Neural crest cell (in vitro differentiated cells): ENCODE measurements at places on chromosomes 6 and 20.
A peak's percentile ranks its signal among the peaks of the same experiment; 100 is the strongest.

DNA sequence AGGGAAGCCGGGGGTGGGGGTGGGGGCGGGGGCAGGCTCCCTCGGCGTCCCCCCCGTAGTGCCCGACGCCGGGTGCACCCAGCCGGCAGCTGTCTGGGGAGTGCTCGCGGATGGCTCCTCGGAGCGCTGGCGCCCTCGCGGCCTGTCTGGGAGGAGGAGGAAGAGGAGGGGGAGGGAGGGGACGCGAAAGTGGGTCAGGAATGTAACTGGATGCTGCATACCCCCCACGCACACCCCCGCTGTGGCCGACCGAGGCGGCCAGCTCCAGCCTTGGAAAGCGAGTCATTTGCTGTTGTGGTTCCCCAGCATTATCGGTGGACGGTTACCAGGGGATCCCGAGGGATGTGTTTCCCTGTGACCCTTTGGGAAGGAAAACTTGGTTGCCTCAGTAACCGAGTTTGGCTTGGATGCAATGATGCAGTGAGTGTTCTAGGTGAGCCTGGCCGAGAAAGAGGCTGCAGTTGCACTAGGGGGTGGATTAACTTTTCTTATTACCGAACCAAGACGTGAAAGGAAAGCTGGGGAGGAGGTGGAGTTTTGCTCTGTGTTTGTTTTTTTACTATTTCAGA is 55.2 kb upstream of the RREB1 start:
- peak; percentile 3 for DNase-seq

DNA sequence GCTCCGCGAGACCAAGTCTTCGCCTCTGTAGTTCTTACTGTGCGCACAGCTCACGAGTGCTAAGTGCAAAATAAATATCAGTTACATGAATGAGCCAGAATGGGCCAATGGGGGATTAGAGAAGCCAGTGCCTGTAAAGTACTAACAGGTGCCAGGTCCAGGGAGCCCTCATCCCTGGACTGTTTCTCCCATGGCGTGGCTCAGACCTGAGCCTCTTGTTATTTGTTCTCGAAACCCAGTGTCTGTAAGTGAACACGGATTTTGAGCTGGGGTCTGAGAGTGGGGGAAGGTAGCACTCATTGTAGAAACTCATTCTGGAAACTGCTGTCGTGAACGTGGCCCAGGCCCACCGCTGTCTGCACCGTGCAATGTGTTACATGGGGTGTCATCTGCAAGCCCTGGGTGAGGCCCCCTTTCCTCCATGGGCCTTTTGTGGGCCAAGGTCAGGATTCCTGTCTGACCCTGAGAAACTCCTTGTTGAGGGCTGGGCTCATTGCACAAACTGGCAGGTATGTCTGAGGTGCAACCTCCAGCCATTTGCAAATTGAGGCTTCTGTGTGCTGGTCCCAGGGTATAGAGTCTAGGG is 154.7 kb downstream of the SYCP2 start:
- no peak for DNase-seq

DNA sequence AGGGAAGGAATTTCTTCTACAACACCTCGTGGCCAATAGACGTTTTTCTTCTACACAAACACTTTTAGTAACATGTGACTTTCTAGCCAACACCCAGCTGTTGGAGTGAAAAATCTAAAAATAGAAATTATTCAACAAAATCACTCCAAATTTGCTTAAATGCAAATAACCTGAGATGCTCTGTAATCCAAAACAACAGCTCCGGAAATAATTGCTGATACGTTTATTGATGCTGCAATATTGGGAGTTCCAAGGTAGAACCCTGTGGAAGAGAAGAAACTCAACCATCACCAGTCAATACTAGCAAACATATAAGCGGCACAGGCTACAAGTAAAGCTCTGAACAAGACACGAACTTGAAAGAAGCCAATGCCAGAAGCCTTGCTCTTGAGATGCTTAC is 230.6 kb downstream of the ALDH8A1 start:
- DNase-seq = no peak

DNA sequence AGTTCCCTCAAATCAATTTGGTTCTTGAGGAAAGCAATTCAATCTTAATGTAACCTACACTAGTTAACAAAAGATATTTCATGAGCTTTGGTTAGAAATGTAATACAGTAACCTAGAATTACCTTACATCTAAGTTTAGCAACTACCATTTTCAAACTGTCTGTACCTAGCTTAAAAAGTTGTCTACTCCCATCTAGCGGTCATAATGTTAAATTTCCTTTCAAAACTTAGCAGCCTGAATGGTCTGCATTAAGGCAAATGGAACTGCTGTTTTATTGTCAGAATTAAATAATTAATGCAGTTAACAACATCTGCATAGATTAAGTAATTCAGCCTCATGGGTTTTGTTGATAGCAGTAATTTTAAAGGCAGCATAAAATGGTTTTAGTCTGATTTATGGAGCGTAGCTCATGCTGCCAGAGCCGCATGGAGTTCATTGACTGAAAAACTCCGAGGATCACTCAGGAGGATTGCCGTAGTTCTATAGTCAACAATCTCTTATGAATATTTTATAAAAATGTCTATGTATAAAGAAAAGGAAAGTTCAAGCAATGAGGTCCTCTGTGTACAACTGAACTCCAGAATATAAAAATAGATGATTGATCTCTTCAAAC is 485.4 kb upstream of the MANEA start:
- no peak for DNase-seq

GRCh38 chr6:143697076-143697800 is 19.5 kb downstream of the PHACTR2 start:
- DNase-seq = no peak

DNA sequence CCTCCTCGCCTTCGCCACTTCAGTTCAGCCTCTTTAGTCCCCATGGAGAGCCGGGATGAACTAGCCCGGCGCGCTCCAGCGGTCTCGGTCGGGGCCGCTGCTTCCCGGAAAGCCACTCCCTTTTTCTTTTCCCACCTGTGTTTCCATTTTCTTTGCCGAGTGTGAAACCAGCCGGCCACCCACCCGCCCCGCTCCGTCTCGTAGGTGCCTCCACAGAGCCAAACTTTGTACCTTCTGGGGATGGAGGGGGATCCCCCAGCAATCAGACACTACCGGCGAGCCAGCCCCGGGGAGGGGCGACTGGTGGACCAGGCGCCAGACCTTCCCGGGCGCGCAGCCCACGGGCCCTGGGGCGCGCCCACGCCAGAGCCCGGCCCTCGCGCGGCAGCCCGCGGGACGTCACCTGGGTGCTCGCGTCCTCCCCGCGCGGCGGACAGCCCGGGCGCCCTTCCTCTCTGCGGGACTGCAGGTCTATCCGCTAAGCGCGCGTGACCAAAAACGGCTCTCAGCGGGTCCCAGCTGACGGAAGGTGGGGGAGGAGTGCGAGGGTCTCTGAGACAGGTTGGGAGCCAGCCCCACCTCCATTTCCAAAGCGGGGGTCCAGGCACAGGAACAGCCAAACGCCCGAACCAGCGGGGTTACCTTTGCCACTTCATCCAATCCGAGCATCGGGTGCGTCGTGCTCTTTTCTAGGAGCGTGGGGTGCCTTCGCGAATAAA is at the start of gene MCHR2:
Gene MCHR2, minus strand, starts transcription at position 691 of the 719 bp plus-strand sequence. CDS start 38,076 bp downstream, outside the sequence.
- no peak for DNase-seq

- no peak for DNase-seq
These were observed 7.4 kb upstream of the AHCY start for GRCh38 chr20:34310481-34311117.

DNA sequence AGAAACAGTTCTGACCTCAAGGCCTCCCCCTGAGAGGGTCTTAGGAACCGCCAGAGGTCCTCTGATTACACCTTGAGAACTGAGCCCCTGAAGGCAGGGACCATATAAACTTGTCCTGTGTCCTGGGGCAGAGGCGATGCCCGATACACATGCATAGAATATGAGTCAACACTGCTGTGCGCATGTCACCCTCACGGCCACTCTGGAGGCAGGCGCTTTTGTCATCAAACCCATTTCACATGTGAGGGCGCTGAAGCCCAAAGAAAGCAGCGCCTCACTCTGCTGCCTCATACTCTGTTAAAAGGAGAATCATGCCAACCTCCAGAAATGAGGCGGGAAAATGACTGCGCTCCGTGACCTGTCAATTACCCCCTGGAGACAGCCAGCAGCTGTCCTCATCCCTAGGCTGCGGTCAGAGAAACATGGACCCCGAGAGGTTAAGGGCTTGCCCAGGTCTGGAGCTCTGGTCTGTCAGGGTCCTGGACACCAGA is 158.3 kb downstream of the GRM4 start:
- DNase-seq = no peak

DNA sequence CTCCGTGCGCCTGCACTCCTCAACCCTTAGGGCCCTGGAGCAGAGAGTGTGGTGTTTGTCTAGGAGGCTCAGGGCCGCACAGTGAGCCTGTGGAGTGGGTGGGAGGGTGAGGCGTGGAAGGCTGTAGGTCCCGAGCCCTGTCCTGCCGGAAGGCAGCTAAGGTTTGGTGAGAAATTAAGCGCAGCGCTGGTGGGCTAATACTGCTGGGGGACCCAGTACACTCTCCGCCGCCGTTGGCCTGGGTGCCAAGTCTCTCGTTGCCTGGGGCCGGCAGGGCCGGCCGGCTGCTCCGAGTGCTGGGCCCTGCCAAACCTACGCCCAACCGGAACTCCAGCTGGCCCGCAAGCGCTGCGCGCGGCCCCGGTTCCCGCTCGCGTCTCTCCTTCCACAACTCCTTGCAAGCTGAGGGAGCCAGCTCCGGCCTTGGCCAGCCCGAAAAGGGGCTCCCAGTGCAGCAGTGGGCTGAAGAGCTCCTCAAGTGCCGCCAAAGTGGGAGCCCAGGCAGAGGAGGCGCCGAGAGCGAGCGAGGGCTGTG is 40.4 kb upstream of the MCUR1 start:
- no peak for DNase-seq

- DNase-seq = no peak
These were observed 71.4 kb downstream of the MAFB start for GRCh38 chr20:40617594-40617993.

- DNase-seq = no peak
These were observed 17.3 kb downstream of the FKBP1A start for GRCh38 chr20:1375515-1375914.

DNA sequence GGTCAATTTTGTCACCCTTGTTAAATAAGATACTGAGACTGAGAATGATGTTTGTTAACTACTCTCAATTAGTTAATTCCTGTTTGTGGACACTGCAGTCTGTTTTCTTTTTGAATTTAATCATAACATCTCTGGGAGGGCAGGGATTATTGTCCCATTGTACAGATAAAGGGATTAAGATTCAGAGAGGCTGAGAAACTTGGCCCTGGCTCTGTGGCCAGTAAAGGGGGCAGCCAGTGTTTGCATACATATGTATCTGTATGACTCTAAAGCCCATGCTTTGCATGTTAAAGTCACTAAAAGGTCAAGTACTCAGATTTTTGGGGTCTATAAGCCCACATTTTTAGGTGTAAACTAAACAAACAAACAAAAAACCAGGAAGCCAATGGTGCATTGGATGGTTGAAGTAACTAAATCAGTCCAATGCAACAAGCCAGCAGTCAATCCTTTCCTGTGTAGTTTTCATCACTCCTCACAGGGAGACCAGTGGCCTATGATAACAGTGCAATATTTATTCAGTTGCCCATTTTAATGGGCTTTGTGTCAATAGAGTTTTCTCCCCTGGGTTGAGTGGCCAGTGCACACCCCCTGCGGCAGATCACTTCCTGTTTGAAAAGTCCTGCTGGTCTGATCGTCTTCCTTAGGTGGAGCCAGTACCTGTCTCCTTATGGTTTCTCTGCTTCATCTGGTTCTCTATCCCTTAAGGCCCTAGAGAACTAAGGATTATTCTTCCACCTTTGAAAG is 106.7 kb downstream of the SLX4IP start:
- no peak for DNase-seq

DNA sequence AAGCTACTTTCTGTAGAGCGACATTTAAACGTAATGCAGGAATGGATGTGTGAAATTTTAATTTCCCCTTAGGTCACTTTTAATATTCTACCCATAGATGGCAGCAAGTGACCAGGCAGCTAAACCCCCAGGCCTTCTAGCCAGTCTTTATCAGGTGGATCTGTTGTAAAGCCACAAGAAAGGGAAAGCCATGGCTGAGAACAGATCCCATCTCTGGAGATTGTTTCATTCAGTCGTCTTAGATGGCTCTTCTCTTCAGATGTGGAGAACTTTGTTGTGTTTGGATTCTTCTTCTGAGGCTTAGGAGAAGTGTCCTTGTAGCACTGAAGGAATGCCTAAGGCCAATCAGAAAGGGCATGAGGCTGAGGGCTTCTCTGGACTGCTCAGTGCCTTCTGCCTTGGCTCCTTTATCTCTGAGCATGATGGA is 15.8 kb upstream of the RNF182 start:
- peak; percentile 37 for DNase-seq

- DNase-seq = no peak
These were observed 1618.1 kb downstream of the GRIK2 start for GRCh38 chr6:103011605-103012004.

DNA sequence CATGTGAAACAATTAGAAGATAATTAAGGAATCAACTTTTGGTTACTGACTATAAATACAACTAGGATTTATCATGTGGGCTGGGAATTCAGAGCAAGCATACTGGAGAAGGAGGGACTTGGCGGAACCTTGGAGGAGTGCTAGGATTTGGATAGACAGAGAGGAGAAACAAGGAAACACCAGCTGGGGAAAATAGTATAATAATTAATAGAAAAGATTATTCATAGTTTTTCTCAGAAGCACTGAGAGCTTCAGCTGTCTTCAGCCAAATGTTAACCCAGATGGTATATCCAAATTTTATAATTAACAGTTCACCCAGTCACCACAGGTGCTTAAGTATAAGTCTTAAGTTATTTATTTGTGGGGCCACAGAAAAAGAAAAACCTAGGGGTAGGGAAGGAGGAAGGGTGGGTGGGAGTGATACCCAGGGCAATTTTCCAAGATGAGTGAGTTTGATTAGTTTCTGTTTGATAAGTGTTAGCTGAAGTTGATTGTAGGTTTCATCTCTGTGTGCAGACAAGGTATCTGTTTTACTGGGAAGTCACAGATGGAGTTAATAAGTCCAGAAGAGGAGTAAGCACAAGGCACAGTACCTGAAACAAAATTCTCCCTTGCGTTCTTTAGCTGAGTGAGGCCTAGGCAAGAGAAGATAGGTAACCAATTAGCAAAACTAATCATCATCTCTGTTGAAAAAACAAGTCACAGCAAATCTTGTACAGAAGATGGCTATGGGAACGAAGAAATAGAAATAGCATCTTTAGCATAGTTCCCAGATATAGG is 175.5 kb downstream of the TFAP2B start:
- DNase-seq = no peak

GRCh38 chr6:155434096-155434495 is 21.5 kb downstream of the NOX3 start:
- DNase-seq = no peak

DNA sequence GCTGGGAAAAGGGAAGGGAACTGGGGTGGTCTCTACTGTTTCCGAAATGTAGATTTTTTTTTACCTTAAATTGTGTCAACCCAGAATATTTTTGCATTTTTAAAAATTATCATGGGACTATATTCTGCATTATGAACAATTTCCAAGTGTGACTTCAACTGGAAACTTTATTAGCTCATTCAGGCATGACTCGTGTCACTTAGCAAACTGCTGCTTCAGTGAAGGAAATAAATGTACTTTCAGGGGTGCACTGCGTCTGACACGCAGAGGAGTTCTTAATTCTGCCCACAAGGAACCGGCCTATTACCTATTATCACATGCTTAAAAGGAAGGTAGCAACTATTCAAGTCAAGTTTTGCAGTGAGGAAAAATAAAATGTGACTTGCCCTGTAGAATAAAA is 291.3 kb upstream of the PRDM1 start:
- no peak for DNase-seq

GRCh38 chr6:137736048-137736818 is 130.8 kb upstream of the TNFAIP3 start:
- DNase-seq = no peak
